D721Med (cell line): ENCODE measurements at places on chromosomes 16 and 17.

DNA sequence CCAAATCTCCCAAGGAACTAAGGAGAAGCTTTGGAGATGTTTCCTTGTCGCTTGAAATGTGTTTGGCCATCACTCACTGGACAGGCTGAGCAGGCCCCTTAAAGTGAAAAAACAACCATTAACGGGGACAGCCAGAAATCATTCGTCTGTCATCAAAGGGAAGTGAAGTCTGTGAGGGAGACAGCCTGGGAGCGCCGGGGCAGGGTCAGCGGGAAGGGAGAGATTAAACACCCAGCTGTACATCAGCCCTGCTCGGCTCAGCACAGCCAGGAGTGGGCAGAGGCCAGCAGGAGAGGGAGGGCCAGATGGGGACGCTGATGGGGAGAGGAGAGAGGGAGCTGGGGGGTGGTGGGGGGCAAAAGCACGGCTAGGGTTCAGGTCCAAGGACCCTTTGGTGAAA, 105.1 kb downstream of the SDK2 start:
- no peak for DNase-seq

DNA sequence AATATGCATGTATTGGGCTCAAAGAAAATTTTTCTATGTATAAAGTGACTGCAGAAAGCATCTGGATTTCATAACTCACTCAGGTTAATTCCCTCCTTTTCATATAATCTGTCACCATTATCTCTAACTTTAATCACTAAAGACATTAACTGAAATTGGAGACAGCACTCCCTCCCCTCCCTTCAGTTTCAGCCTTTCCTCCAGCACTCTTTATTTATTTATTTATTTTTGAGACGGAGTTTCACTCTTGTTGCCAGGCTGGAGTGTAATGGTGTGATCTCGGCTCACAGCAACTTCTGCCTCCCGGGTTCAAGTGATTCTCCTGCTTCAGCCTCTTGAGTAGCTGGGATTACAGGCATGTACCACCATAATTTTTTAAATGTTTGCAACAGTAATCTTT, 43.1 kb downstream of the CDH8 start:
- DNase-seq = no peak

- DNase-seq = no peak
Measured at GRCh38 chr17:5838661-5839300, 231.4 kb upstream of the WSCD1 start.

- no peak for DNase-seq
Measured at GRCh38 chr17:43553573-43553972, 7.4 kb upstream of the ETV4 start.

DNA sequence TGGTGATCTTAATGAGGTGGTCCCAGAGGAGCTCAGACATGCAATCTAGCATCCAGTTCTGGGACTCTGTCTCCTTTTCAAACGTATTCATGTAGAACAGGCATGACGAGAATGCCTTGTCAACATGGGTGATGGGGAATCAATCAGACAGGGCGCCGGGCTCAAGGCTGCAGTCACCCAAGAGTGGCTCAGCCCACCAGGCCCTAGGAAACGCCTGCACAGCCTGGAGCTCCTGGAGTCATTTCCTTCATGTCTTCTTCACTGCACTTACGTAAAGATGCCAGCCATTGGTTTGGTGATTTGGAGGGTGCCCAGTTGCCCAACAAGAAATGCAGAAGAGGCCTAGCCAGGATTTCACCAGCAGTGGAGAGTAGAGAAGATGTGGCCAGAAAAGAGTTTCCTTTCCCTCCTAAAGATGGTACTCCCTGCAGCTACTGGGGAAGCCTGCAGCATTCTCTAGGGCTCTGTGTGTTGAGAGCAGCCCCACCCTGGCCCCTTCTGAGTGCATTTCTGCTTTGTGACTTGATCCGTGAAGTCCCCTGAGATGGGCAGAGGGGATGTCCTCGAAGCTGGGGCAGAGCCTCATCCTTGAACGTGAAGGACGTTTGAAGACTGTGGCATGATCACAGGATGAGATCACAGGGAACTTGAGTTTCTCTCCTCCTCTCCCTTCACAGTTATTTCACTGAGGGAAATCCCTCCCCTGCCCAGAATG, 24.0 kb upstream of the STH start:
- no peak for DNase-seq

DNA sequence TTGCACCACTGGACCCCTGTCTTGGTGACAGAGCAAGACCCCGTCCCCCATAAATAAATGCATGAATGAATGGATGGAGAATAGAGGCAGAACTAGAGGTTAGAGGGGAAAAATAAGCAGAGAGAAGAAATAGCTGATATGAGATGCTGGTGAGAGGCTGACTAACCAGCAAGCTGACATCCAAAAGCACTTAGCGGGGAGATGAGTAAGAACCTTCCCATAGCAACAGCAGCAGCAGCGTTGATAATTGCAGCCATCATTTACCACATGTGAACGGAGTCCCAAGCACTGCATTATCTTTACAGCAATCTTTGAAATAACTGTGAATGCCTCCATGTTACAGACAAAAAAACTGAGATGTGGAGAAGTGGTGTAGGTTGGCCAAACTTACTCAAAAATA, 777.3 kb upstream of the EEF2KMT start:
- no peak for DNase-seq
